AG04449 (cell line): ENCODE measurements at places on chromosomes 13 and 19.

GRCh38 chr19:28019901-28020300, 1193.0 kb downstream of the UQCRFS1 start:
- DNase-seq, result no peak

DNA sequence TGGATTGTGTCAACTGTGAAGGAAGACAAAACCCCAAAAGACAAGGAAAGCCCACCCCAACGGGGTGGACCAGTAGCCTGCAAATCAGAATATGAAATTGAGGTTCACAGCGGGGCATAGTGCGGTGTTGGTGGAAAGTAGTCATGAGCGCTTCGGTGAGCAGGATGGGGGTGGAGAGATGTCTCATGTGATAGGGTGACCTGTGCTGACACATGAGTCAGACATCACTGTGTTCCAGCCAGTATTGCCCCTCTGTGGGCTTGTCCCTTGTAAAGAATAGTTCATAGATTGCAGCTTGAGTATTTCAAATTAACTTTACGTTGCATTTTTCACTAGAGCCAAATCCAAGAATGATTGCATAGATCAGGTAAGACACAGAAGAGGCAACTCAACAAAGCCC, 7.3 kb downstream of the ZNF69 start:
- DNase-seq, result no peak

GRCh38 chr13:96422002-96422401, 332.1 kb downstream of the HS6ST3 start:
- DNase-seq, result no peak

DNA sequence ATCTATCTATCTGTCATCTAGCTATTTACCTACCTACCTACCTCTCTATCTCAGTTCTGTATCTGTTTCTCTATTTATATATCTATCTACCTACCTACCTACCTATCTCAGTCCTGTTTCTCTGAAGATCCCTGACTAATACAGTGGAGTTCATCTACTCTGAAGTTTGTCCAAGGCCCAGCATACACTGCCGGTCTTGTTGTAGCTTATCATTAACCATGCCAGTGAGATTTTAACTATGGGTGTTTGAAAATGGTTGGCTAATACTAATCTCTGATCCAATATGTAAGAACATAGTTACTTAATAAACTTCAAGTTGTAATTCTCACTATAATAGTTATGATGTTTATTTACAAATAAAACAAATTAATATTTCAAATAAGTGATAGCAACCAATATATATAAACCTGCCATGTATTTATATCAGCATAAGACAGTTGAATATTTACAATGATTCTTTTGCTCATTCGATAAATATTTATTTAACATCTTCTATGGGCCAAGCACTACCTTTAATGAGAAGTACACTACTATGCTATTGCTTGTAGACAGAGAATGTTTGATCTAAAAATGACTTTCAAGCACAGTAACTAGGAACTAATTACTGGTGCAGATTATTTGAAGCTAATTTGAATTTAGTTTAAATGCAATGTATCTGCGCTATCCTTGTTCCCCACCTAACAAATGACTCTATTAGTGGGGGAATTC, 242.1 kb downstream of the KLF5 start:
- DNase-seq, result no peak

DNA sequence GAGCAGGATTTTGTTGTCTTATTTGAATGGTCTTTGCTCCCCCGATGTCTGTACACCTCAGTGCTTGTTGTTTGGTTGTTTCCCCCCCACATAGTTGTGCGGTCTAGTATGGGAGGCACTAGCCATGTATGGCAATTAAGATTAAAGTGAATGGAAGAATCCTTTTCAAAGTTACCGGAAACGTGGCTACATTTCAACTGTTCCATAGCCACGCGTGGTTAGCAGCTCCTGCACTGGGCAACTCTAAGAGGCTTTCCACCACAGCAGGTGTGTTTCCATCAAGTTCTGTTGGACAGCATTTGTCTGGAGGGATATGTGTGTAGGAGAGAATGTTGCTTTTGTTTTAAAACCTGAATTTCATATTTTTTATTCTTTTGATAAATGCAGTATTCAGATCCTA, 247.3 kb downstream of the GGACT start:
- no peak for DNase-seq

DNA sequence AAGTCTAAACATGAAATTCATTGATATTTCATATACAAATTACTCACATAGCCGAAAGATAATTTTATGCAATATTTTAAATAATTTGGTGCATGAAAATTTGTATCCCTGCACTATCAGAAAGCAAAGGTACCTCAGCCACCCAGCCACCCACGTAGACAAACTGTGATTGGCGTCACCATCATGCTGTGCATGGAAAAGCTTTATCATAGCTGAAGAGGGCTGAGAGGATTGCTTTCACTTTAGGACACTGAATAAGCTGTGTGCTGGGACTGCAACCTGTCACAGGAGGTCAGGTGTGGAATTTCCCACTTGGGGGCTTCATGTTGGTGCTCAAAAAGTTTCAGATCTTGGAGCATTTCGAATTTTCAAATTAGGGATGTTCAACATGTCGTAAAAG, 96.3 kb downstream of the MYCBP2 start:
- no peak for DNase-seq

DNA sequence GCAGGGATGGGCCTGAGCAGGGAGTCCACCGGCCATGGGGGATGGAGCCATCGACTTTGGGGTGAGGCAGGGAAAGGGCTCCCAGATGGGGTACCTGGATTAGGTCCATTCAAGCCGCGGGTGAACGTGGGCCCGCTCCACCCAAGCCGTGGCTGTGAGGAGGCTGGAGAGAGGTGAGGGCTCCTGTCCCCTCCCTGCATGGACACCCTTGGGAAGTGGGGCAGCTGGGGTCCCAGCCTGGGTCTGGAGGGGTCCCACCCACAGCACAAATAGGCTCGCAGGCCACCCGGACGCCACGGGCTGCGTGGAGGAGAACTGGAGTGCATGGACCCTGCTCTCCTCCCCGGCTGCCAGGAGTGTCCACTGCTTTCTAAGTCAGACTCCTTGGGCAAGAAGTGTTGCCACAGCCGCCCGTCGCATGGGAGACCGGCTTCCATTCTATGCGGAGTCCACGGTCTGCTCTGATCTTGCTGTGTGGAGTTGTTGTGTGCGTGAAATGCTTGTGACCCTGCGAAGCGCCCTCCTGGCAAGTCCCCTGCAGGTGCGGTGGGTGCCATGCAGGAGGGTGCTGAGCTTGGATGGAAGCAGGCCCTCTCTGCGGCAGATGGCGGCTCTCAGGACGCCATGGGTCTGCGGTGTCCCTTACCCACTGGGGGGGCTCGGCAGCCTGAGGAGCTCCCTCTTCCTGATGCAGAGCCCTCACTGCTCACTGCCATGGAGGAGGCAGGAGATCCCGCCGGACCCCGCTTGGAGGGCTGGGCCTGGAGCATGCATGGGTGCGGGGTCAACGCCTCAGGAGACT, 2.0 kb downstream of the DAZAP1 start:
- no peak for DNase-seq

GRCh38 chr13:98265692-98266551, 88.9 kb upstream of the RNF113B start:
- DNase-seq, result no peak

- DNase-seq, result no peak
These were observed 200.1 kb downstream of the NDFIP2 start for GRCh38 chr13:79681069-79681468.

DNA sequence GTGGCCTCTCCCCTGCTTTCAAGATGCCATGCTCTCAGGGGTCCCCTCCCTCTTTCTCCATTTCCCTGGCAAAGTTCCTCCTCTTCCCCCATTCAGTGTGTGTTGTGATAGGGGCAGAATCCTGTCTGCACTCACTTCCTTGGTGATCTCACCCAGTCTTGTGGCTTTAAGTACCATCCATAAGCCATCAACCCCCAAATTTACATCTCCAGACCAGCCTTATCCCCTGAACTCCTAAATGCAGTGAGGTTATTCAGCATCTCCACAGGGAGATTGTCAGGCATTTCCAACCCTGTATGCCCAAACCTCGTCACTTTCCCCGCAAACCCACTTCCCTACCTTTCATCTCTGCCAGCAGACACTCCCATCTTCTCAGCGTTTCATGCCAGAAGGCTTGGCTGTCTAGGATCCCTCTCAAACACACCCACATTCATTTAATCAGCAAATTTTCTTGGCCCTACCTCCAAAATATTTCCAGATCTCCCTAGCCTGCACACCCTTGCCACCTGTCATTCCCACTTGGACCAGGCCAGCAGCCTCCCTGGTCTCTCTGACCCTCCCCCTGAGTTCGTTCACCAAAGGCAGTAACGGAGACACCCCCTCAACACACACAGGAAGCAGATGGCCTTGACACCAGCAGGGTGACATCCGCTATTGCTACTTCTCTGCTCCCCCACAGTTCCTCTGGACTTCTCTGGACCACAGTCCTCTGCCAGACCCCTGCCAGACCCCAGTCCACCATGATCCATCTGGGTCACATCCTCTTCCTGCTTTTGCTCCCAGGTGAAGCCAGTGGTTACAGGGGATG, at the start of gene HCST:
TSS of gene HCST (plus strand) at position 676 of the 808 bp plus-strand sequence. CDS start at position 741, 65 bp downstream.
- DNase-seq, result no peak

DNA sequence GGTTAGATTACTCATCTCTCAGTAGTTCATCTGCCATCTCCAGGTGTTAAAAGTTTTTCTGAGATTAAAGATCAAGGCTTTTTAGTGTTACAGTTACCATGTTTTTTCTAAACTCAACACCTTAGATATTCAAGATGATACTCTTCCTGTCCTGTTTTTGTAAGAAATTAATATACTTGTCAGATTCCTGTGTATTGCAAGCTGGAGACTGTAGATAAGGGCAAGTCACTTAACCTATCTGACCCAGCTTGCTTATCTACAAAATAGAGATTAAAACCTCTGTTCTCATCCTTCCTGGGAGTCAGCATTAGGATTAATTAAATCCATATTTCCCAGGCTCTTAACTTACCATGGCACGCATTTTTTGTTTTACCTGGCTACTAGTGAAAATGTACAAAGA, 25.2 kb downstream of the SUGT1 start:
- DNase-seq, result no peak

- DNase-seq, result no peak
These were observed 589.8 kb downstream of the LMO7 start for GRCh38 chr13:76225815-76226489.

GRCh38 chr13:26899202-26899601, 138.6 kb upstream of the GPR12 start:
- no peak for DNase-seq

GRCh38 chr19:42114412-42114811, 17.8 kb downstream of the POU2F2 start:
- no peak for DNase-seq
